CD14-positive monocyte (primary cell): ENCODE measurements at places on chromosomes 5 and 9.
A peak's percentile ranks its signal among the peaks of the same experiment; 100 is the strongest.

DNA sequence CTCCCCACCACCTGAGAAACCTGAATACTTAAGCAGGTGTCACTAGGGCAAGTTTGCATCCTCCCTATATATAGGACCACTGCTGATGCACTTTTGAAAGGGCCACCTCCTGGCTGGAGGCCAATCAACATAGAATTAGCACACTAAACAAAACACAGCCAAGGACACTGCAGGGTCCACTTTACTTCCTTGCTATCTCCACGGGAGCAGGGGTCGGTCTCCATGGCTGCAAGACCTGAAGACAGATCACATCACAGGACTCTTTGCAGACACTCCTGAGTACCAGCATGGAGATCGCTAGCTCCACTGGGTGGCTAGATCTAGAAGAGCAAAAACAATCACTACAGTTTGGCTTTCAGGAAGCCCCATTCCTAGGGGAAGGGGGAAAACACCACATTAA is 72.3 kb downstream of the C9orf153 start:
- DNase-seq = no peak

GRCh38 chr5:78779771-78780616 is 131.4 kb upstream of the LHFPL2 start:
- no peak for DNase-seq

DNA sequence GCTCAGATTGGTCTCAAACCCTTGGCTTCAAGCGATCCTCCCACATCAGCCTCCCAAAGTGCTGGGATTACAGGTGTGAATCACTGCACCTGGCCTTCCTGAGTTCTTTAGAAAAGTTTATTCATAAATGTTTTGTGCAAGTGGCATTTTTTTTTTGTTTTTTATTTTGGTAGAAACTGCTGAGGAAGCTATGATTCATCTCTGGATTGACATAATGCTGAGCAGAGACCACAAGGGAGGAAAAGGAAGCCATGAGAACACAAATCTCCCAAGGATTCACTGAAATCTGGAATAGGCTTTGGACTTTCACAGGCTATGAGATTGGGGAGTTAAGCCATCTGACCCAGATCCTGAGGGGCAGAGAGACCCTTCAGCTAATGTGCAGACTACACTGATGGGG is 3.4 kb upstream of the SLC46A2 start:
- DNase-seq = peak; percentile 83

DNA sequence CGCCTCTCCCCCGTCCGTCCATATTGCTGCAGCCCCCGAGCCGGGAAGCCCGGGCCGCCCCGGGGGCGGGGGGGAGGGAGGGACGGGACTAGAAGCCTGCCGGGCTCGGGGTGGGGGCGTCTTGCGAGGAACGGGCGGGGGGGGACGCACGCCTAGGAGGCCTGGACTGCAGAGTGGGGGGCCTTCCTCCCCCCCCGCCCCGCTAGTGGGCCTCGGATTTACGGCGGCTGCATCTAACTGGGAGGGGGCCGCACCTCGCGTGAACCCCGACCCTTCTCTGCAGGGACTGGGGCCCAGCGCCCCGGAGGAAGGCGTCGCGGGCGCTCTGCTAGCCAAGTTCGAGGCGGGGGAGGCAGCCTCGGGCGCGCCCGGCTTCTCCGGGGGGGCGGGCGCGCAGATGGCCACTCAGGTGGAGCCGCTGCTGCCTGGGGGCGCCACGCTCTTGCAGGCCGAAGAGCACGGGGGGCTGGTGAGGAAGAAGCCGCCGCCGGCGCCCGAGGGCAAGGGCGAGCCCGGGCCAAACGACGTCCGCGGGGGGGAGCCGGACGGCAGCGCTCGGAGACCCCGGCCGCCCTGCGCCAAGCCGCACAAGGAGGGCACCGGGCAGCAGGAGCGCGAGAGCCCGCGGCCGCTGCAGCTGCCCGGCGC is at the start of gene LARP1:
Gene LARP1, plus strand, starts transcription at position 17 of the 648 bp plus-strand sequence. Its CDS starts 381 bp downstream, at position 398.
- DNase-seq = peak; percentile 21

DNA sequence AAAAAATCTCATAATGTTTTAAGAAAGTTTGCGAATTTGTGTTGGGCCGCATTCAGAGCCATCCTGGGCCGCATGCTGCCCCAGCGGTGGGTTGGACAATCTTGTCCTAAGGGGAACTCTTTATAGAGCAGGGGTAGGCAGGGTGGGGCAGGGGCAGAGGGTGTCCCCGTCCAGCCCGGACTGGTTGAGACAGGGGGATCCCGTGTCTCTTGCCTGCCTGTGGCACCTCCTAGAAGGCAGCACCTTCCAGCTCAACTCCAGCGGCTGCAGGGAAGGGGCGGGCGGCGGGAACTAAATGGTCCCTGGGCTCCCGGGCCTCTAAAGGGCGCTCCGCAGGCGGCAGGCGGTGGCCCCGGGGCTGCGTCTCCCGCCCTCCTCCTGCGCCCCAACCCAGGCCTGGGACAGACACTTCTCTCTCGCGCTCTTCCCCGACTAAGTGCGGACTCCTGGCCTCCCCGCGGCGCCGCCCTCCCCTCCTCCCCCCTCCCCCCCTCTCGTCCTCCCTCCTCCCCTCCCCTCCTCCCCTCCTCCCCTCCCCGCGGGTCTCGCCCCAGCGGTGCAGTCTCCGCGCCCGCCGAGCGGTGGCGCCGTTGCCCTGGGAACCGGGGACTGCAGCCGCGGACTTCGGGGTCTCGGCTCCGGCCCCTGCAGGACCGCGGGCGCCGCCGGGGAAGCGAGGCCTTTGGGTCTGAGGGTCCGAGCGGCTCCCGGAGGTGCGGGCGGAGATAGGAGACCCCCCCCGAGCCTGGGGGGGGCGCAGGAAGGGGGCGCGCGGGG is 132.6 kb downstream of the MRPL36 start:
- DNase-seq = no peak

- no peak for DNase-seq
Observed at GRCh38 chr5:73678322-73678740, 52.3 kb downstream of the ARHGEF28 start.

- DNase-seq = no peak
Observed at GRCh38 chr5:136066661-136067271, 38.0 kb downstream of the TGFBI start.

DNA sequence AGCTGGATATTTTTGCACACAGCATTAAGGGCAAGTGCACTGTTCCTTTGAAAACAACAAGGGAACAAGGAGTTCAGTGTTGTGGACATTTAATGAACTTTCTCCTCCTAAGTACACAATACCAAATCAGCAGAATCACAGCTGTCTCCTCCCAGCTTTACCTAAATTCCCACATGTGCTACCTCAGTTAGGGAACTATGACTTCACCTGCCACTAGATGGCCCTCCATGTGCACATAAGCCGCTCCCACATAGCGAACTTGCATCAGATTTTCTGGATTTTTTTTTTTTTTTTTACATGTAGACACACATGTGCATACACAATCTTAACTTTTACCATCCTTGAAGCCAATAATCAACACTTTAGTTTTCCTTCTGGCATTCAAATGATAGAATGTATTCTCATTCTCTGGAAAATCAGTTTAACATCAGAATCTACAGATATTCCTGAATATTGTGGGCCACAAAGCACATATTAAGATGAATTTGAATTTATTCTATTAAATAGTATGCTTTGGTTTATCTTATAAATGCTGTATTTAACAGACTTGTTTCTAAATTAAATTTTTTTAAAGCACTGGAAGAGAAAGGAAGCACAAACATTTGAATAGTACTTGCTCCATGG is 123.6 kb downstream of the PALM2AKAP2 start:
- peak; percentile 72 for DNase-seq

GRCh38 chr5:146560205-146560812 is 44.3 kb upstream of the GPR151 start:
- no peak for DNase-seq

- DNase-seq = no peak
Observed at GRCh38 chr9:94478755-94479730, 75.8 kb upstream of the PCAT7 start.

DNA sequence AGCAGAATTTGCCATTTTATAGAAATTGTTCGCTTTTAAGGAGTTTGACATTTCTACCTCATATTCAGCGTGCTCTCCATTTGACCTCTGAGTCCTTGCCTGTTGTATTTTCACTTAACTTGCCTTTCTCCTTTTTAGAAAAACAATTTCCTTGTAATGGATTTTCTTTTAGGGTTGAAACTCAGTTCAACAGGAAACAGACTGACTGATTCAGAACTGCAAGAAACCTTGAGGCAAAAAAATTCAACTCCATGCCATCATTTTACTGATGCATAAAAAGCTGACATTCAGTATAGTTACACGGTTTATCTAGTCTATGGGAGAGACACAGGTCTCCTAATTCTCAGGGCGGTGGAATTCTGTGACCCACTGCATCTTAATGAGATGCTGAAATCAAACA is 59.8 kb downstream of the MRPS30 start:
- DNase-seq = no peak
